Activated CD8-positive, alpha-beta memory T cell treated with anti-CD3 and anti-CD28 coated beads for 1 hour (primary cell): ENCODE measurements at places on chromosomes 13 and 19.

- DNase-seq: no peak
Observed at GRCh38 chr19:810883-811489, 10.8 kb downstream of the PLPPR3 start.

DNA sequence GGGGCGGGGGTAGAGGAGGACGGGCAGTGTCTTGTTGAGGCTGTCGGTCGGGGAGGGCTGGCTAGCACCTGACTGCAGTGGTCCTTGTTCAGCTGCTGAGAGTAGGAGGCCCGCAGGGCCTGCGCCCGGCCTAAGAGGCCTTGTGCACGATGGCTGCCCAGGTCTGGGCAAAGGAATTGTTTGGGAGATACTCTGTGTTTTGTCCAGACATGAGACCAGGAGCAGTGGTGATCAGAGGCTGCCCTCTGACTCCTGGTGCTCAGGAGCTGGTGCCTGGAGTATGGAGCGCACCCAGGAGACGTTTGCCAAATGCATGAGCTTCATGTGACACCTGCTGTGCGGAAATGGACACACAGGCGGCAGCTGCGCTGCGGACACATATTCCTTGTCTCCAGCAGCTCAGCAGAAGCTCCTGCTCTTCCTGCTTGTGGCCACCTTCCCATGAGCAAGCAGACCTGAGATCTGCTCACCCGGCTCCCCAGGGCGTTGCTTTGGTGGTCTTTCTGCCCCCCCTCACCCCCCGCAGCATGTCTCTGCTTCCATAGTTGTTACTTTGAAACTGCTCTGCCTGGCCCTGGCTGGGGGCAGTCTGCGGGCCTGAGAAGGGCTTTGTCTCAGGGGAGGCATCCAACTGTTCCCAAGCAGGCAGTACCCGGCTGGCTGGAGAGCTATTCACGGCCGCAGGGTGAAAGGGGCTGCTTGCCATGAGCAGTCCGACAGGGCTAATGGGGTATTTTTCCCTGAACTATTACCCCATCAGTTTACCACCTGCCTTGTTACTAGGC lies 163.9 kb downstream of the TEX29 start:
- no peak for DNase-seq

DNA sequence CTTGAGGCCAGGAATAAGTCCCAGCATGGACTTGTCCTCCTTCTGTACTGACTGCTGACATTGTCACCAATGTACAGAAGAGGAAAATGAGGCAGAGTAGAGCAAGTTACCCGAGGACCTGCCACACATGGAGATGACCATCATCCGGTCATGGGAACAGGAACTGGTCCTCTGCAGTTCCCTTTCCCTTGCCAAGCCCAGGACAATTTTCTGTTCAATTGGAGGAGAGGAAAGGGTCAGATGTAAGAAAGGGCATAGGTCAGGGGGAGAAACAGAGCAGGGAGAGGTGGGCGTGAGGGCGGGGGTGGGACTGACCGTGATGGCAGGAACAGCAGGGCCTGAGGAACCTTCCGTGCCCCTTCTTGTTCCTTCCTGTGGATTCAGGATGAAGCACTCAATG lies 18.6 kb downstream of the PHLDB3 start:
- DNase-seq: no peak

DNA sequence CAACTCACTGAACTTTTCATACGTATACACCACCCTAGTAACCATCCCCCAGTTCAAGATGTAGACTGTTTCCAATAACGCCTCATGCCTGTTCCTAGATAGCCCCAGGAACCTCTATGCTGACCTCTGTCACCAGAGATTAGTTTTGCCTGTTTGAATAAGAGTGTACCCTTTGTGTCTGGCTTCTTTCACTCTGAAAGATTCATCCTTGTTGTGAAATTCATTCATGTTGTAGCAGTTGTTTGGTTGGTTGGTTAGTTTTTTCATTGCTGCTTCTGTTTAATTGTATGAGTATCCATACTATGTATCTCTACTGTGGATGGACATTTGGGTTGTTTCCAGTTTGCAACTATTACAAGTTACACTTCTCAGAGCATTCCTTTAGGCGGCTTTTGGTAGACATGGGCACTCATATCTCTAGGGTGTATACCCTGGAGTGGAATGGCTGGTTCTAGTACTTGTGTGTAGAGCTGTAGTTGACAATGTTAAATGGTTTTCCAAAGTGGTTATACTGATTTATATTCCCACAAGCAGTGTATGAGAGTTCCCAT lies 1.6 kb downstream of the RNASEH2B start:
- no peak for DNase-seq

DNA sequence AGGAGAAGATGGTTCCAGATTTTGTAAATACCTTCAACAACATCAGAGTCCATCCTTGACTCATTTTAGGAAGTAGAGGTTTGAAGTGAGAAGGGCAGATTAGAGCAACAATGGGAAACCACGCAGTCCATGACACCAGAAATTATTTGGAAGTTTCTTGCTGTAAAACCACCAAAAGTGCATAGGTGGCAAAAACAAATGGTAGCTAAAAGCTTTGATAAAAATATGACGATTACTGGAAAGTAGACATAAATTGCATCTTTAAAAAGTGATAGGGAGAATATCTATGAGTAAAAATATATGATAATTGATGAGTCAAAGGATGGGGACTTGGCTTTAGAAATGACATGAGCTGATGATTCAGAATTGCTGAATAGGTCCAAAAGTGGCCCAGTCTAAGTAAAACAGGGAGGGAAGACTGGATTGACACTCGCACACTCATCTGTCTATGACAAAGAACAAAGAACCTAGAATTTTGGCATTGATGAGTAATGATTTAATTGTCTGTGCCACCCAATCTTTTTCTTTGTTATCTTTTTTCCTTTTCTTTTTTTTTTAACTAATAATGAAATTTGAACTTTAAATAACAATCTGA lies 472.2 kb downstream of the MYO16 start:
- no peak for DNase-seq

DNA sequence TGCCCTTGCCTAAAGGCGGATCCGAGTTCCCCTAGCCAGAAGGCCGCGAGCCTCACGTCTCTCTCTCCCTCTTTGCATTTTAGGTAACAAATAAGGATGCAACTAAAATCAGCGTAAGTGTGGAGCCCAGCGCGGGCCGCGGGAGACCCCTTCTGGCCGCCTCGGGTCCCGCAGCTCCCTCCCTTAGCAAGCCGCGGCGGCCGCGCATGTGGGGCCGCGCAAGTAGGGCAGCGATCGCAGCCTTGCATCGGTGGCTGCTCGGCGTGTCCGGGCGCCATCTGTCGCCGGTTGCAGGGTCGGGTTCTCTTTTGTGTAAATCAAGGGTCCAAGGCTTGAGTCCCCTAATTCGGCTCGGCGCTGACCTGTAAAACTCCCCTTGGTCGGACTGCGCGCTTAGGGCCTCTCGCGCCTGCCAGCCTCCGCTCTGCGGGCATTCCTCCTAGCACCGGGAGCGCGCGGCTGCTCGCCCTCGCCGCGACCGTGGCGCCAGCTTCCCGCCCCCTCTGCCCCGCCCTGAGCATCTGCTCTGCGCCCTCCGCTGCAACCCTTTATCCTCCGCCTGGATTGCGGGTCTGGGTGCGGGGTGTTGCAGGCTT lies 2.7 kb downstream of the VSTM2B start:
- peak; percentile 24 for DNase-seq

GRCh38 chr13:39938596-39938995 lies 283.1 kb downstream of the COG6 start:
- DNase-seq: no peak

DNA sequence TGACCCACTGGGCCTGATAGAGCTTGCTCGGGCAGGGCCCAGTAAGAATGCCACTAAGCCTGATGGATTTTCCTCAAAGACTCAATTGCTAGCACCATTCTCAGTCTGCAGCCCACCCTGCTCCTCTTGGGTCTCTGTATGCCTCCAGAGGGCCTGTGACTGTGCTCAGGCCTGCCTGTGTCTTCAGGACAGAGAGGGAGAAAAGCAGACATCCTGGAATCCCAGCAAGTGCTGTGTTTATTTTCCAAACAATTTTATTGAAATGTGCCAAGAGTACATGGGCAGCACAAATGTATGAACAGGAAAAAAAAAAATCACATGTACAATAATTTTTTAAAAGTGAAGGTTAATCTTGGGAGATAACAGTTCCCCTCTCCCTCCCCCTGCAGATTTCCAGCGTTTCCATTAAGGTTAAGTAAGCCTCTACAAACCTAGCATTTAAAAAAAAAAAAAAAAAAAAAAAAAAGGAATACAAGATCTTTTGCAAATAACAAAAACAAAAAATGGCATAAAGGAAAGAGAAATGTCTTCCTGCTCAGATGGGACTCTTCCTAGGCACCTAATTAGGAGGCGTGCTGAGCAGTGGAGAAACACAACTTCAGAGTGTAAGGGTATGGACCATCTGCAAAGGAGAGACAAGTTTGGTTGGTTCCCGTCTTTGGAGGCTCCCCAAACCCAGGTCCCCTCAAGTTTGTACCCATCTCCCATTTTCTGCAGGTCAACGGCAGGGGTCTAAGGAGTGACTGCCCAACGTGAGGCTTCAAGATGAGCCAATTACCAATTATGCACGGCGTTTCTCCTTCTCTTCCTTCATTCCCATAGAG lies 4.8 kb upstream of the ECH1 start:
- DNase-seq: no peak

- no peak for DNase-seq
Observed at GRCh38 chr13:73849292-73849691, 284.9 kb downstream of the KLF12 start.

DNA sequence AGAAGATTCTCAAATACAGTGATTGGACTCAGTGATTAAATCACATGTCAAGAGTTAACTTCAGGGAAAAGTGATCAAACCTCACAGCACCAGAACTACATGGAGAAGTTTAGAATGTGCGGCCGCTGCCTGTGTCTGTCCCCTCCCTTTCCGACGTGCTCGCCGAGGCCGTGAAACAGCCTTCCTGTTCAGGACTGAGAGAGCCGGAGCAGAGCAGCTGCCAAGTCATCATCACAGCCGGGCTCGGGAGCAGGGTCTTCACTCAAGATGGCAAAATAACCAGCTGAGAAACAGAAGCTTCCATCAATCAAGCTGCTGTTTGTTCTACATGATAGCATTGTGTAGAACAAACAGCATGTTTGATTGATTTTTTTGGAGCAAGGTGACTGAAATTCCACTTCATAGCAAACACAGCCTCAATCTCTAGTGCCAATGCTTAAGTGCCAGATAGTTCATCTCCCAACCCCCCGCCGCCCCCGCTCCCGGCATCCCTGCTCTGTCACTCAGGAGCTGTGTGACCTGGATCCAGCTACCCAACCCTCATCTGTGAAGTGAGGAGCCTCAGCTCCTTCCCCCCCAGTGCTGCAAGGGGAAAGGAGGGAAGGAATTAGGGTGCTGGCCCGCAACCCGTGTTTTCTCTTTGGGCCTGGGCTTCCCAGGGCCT lies 70.6 kb downstream of the HSPH1 start:
- no peak for DNase-seq

DNA sequence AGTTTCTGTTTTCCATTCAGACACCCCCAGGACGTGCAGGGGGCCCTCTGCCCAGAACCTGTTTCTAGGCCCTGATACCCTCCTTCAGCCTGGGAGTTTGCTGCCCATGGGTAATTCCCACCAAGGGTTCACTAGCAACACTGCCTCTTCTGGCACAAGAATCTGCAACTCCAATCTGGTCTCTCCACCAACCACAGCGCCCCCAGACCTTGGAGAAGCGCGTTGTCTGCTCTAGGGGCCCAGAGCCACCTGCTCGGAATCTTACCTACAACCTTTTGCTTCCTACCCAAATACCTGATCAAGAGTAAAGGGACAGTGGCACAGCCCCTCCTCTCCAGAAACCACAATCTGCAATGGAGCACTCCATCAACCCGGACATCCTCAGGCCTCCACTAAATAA lies 763 bp downstream of the ZNF180 start:
- no peak for DNase-seq

- no peak for DNase-seq
Observed at GRCh38 chr19:8511573-8512101, 2.3 kb downstream of the ZNF414 start.

GRCh38 chr13:35856721-35857364 lies 274.3 kb downstream of the DCLK1 start:
- no peak for DNase-seq

- DNase-seq: no peak
Observed at GRCh38 chr19:3135961-3136683, at the start of gene GNA15. GNA15 (plus strand) TSS chr19:3136033; CDS start chr19:3136451, 418 bp downstream.

- DNase-seq: no peak
Observed at GRCh38 chr13:36887758-36888521, 32.1 kb downstream of the SMAD9 start.

- no peak for DNase-seq
Observed at GRCh38 chr19:13556552-13556951, 50.3 kb upstream of the CACNA1A start.

GRCh38 chr13:71879129-71879535 lies 12.1 kb upstream of the DACH1 start:
- DNase-seq: no peak

- DNase-seq: no peak
Observed at GRCh38 chr19:46299004-46299509, 2.2 kb downstream of the HIF3A start.

GRCh38 chr19:58274771-58275201 lies 4.0 kb upstream of the ZNF8 start:
- no peak for DNase-seq

- DNase-seq: no peak
Observed at GRCh38 chr19:10768936-10769335, 51.1 kb downstream of the DNM2 start.

DNA sequence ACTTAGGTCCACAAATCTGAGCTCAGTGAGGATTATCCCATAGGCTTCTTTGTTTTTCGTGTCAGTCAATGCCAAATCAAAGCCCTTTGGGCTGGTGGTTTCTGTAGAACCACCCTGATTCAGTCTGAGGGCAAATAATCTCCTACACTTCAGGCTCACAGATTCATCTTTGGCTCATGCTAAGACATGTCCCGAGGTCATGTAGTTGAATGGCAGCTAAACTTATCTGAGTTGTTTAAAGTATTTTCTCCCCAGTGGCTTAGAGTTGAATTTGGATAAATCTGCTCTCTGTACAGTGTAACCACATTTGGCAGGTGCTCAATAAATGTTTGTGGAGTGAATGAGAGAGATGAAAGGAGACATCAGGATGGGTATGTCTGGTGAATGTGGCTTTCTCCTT lies 13.1 kb upstream of the SLC25A42 start:
- DNase-seq: no peak

DNA sequence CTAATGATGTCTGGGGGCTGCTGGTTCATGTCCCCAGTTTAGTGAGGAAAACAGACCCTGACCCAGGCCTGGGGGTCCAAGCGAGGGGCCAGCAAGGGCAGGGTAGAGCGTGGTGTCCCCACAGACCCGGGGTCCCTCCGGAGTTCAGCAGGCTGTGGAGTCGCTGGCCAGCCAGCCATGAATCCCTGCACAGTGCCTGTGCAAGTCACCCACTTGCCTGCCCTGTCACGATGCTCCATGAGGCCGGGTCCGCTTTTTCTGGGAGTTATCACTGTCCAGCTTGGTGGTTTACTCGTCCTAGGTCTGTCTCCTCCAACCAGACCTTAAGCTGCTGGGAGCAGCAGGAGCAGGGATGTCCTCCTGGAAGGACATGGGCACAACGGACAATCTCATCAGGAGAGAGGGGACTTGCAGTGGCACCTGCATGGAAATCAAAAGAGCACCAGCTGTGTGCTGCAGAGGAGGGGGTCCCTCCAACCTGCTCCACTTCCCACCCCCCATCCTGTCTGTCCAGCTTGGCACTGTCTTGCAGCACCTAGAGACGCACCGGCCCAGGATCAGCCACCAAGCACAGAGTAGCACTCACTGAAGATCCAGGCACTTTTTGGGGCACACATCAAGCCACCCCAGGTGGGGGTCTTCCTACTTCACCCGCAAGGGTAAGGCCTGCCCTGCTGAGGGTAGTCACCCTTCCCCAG lies 121.8 kb downstream of the URI1 start:
- DNase-seq: no peak
